ENCODE measurements at places on chromosomes 5 and 9.

DNA sequence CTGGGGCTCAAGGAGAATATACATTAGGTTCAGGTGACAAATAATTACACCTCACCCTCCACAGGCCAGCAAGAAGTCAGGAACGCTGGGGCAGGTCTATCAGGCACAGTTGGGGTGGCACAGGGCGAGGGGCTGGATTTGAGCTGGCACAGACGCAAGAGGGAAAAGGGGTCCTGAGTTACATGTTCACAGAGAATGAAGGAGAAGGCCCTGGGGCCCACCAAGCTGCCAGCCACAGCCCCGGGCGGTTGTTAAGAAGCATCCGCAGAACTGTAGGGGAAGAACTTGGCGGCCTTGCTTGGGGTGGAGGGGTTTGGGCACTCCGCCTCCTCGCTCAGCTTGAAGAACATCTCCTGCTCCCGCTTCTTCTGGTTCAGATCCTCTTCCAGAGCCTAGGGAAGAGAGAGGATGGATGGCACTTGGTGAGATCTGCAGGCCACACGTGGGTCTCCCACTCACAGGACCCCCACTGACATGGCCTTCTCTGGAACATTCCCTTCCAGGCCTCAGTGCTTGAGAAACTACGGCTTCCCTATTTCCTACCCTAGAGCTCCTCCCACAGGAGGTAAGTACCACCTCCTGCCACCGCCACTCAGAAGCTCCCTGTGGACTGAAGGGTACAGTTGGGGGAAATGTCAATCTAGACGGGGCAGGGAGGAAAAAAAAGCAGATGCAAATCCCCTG is 38.3 kb upstream of the FBXW11 start:
- DNase-seq = no peak

GRCh38 chr9:106883030-106883429 is 20.1 kb downstream of the ZNF462 start:
- DNase-seq = no peak

GRCh38 chr5:80762573-80762972 is 107.8 kb upstream of the DHFR start:
- no peak for DNase-seq

GRCh38 chr5:170641589-170642031 is 137.8 kb downstream of the KCNIP1 start:
- DNase-seq = no peak

- no peak for DNase-seq
Measured at GRCh38 chr9:34254966-34255825, 73.9 kb downstream of the KIF24 start.

GRCh38 chr9:108212184-108212583 is 643.6 kb downstream of the ACTL7B start:
- DNase-seq = no peak

- DNase-seq = no peak
Measured at GRCh38 chr5:75457691-75458090, 53.7 kb downstream of the CERT1 start.

- no peak for DNase-seq
Measured at GRCh38 chr5:71563161-71563560, 24.0 kb upstream of the MCCC2 start.

DNA sequence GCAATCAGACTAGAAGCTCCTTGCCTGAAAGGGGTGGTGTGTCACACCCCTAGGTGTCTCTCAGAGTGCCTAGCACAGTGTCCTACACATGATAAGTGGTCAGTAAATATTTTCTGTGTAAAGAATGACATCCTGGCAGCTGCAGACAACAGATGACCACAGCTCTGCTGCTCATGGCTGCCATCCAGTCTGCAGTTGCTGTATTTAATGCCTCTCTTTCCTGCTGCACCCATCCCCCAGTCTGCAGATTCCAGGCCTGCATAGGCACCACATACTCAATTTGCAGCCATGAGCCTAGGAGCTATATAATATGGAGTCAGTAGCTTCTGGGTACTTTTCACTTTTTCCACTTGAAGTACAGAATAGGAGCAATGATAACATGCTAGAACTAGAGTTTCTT is 94.9 kb upstream of the NR4A3 start:
- DNase-seq = peak; percentile 1

GRCh38 chr9:110260911-110261310 is 4.6 kb upstream of the TXN start:
- no peak for DNase-seq

GRCh38 chr9:32877103-32877502 is 93.8 kb downstream of the TMEM215 start:
- no peak for DNase-seq

GRCh38 chr9:129458155-129458661 is 162.7 kb downstream of the C9orf50 start:
- DNase-seq = no peak

DNA sequence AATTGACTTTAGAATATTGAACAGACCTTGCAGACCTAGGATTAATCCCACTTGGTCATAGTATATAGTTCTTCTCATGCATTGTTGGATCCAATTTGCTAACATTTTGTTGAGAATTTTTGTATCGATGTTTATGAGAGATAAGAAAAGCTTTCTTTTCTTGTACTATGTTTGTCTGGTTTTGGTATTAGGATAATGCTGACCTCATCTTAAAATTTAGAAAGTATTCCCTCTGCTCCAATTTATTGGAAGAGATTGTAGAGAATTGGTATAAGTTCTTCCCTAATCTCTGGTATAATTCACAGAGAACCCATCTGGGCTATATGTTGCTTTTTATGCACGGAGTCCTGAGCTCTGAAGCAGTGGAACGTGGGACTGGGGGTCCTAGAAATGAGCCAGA is 67.7 kb downstream of the ADAMTS16 start:
- no peak for DNase-seq

GRCh38 chr5:138645778-138646575 is 70.8 kb upstream of the HSPA9 start:
- peak; percentile 6 for DNase-seq

- DNase-seq = no peak
Measured at GRCh38 chr5:52139888-52140615, 647.7 kb upstream of the ITGA1 start.

DNA sequence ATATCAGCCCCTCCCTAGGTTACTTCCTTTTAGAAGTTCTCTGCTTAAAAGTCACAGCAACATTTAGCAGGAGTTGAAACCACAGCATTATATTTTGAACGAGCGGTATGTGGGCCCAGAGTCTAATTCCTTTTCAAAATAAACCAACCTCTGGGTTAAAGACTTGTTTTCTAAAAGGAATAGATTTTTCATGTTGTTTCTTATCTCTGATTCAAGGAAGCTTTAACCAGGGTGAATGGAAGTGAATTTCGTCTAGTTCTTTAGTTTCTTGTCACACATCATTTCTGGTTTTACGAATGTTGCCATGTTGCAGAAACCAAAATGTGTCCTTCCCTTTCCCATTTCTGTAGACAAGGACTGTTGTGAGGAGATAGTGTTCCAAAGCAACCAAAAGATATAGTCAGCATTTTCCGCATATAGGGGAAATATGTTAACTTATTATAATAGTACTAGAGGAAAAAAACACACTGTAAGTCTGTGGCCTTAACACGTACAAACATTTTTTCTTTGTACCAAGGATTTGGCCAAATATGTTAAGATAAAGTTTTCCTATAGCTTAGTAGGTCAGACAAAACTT is 142.4 kb downstream of the PCSK5 start:
- no peak for DNase-seq

GRCh38 chr5:10227379-10227778 is 22.3 kb downstream of the ATPSCKMT start:
- DNase-seq = peak; percentile 11

DNA sequence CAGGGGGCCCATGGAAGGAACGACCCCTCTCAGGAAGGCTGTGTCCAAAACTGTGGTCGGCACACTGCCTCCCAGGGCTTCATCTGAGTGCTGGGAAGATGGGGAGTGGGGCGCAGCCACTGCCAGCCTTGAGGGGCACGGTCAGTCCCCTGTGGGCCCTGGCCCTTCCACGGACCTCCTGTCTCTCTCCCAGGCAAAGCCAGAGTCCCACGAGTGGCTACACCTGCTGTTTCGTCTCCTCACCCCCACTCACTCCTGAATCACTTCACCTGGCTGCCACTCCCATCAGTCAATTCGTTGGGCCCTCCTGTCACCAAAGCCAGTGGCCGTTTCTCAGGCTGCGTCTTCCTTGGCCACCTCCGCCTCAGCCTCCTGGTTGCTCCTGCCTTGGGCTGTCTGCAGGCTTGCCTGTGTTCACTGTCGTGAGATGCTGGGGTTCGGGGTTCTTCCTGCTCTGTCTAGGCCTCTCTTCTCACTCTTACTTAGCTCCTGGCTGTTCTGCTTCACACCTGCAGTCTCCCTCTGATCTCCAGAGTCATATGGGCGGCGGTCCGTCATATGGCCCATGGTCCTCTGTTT is 58.8 kb upstream of the RNF130 start:
- no peak for DNase-seq

GRCh38 chr9:71607461-71607881 is 160.8 kb downstream of the CEMIP2 start:
- no peak for DNase-seq

- no peak for DNase-seq
Measured at GRCh38 chr9:72935595-72935994, 17.3 kb downstream of the ALDH1A1 start.

GRCh38 chr5:2143088-2143487 is 260.4 kb upstream of the IRX4 start:
- DNase-seq = no peak

DNA sequence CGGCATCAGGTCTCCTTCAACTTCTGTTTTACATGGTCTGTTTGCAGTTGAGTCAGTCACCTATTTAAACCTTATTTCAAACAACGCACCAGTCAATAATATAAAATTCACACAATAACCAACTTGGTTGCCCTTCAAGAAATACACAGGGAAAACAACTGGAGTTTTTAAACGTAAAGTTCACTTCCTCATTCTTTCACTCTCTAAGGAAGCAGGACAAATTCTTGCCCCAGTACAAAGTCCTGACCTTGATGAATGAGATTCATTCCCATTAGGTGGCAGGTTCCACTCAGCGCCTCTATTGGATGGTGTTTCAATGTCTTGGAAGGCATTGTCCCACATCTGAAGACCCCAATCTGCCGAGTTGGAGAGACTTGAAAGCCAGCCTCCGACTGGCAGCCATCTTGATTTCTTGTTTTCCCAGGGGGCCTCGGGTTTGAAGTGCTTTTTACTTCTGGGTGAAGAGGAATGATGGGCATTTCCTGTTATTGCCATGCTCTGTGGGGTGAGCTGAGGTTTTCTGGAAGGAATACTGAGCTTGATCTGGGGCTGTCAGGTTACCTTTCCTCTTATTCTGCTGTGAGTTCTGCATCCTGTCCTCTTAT is 105.0 kb downstream of the ACER2 start:
- peak; percentile 12 for DNase-seq

- no peak for DNase-seq
Measured at GRCh38 chr9:133387680-133388079, 11.5 kb downstream of the STKLD1 start.

DNA sequence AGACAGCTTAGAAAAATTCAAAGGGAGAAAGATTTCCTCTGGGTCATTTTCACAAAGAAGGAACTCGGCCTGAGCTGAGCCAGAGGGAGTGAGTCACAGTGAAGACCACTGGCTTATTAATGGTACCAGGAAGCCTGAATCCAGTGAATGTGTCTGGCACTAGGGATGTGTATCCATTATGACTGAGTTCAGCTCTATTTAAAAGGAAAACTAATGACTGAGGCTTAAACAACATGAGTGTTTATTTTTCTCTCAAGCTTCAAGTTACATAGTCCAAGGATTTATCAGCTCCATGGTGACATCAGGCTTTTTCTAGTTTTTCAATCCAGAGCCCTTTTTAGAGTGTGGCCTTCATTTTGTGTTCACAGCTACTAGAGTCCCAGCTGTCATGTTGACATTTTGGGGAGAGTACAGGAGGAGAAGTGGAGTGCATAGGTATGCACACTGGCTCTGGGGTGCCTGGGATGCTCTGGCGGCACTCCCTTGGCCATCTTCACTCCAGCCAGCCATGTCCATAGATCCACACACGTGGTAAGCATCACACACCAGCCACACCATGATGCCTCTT is 159.5 kb upstream of the ERCC6L2 start:
- no peak for DNase-seq

GRCh38 chr9:27365707-27366376 is 68.9 kb upstream of the EQTN start:
- DNase-seq = peak; percentile 39

DNA sequence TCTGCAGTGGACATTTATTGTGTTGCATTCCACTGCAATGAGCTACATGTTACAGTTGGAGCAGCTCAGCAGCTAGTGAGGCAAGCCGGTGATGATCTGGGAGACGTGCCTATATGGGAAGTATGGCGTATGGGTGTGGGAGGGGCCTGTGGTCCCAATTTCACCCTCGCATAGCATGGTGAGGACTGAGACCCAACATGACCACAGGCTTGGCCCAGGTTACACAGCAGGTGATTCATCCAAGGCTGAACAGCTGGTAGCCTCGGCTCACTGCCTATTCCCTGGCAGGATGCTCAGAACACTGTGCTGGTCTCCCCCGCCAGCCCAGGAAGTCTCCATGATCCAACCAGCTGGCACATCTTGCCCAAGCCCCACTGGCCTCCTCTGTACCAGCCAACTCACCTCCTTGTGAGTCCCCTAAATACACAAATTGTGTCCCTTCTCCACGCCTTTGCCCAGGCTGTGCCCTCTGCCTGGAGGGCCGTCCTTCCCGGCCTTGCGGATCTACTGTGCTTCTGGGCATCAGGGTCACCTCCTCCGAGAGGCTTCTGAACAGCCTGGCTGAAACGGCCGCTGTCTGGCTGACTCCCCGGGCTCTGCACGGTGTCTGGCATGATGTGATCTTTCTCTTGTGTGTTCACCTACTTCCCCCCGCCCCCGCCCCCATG is 81.4 kb downstream of the NSUN2 start:
- no peak for DNase-seq

DNA sequence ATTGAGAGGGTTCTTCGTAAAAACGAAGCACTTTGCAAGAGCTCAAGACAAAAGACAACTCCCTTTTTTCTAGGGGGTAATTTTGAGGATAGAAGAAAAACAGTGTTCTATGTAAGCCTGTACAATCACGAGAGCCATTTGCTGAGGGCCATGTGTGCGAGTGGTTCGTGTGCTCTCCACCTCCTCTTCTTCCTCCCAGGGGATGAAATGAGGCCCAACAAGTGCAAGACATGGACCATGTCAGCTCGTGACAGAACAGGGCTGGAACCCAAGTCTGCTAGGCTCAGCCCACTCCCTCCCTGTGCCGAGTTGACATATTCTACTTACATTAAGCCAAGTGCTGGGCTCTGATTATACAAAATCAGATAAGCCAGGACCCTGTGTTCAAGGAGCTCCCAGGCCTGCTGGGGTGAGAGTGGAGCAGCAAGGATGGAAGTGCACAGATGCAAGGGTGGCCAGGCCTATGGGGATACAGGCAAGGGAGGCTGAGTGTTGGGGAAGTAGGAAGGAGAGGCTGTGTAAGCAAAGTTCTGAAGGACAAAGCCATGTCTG is 97.9 kb upstream of the MSX2 start:
- no peak for DNase-seq

DNA sequence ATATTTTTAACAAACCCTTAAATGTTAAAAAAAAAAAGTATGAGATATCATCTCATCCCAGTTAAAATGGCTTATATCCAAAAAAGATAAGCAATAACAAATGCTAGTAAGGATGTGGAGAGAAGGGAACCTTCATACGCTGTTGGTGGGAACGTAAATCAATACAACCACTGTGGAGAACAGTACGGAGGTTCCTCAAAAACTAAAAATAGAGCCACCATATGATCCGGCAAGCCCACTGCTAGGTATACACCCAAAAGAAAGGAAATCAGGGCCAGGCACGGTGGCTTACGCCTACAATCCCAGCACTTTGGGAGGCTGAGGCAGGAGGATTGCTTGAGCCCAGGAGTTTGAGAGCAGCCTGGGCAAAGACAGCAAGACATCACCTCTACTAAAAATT is 3.0 kb downstream of the MTMR12 start:
- DNase-seq = no peak
